ENCODE measurements at places on chromosomes 11 and 22.

DNA sequence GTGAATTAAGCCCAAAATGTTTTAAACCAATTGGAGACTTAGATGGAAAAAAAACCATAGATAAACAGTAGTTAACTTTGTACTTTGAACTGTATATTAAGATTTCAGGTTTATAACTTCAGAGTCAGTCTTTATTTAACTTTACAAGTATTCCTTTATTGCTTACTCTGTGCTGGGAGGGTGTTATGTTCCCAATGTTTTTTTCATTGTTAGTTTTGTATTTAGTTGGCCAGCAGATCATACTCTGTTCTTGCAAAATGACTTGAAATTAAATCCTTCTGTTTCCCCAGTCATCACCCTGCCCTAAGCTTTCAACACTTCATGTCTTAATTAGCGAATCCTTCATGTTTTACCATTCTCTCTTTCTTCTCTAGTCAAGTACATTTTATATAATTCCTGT, 25.3 kb downstream of the SIK2 start:
- no peak for DNase-seq

DNA sequence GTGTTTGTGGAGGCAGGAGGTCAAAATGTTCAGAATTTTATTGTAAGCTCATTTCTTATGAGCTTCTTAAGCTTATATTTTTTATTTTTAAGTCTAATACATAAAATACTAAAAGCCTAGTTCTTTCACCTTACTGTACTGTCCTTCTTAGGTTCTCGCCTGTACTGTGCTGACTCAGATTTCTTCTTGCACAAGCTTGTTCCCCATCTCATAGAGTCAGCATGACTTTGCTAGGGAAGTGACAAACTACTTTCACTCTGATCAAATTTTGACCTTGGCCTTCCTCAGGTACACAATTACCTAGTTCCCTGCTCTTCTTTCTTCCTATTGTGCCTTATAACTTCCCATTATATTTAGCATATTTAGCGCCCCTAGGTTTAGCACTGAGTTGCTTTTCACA, 81.5 kb downstream of the STK33 start:
- DNase-seq, result no peak

GRCh38 chr11:133889893-133890292, 44.6 kb upstream of the SPATA19 start:
- DNase-seq, result no peak

GRCh38 chr22:26054841-26055605, 114.2 kb upstream of the SEZ6L start:
- no peak for DNase-seq
